ENCODE measurements at places on chromosomes 1 and 21.
A peak's percentile ranks its signal among the peaks of the same experiment; 100 is the strongest.

DNA sequence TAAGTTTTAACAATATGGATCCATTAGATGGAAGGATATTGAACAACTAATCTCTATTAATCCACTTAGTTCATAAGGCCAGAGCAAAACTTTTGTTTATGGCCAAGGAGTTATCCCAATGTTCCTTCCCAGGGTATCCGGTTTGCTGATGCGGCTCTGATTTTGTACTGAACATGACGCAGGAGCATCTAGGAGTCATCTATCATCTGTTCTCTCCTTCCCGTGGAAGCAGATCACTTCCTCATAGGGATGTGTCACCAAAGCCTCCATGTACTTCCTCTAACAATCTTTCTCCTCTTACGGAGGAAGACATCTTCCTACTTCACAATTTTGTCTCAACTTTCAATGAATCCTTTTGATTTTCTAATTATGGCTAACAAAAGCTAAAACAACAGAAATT, 206.6 kb downstream of the APP start:
- no peak for DNase-seq

DNA sequence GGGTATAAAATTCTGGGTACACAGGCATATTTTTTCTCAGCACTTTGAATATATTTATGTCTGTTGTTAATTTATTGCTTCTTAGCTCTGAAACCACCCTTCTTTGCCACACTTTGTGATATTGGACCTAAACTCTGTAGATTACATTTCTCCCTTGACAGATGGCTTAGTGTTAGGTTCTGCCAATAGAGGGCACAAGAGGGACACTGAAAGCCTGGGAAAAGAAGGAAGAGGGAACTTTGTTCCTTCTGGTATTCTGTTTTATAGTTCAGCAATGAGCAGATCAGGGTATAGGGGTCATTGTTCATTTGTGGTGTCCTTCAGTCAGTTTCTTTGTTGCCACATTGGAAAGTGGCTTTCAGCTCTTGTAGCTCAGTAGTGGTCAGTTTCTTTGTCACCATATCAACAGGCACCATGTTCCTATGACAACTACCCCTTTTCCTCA, 423.5 kb upstream of the PROX1 start:
- DNase-seq, result peak; percentile 17

- DNase-seq, result no peak
These were observed 48.1 kb upstream of the CSF3R start for GRCh38 chr1:36530791-36531190.

DNA sequence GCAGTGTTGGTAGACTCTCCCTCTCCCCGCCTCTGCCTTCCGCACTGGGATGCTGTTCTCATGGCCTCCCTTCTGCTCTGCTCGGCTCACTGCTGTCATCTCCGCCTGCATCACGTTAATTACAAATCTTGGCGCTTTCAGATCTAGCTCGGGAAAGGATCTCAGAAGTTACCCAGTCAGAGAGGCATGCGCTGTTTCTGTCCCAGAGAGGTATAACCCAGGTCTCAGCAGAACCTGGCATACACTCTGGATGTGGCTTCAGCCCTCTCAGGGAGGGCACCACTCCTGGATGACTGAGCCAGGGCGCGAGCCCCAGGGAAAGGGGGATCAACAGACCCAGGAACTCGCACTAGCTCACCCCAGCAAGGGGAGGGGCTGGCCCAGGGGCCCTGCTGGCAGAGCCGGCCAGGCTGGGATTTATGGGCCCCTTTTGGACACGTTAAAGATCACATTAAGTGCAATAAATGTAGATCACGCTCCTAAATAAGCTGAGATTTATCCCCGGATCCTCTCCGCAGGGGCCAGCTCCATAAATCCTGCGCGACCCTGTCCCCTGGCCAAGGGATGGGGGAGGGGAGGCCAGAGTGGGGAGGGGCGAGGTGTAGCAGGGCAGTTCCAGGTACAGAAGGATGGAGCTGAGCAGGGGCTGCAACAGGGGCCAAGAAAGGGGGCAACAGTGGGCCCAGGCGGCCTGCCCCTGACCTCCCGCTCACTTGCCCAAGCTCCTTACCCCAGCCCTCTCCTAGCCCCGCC, 101.3 kb upstream of the ZBTB40 start:
- no peak for DNase-seq

GRCh38 chr21:15857740-15858139, 128.0 kb downstream of the USP25 start:
- DNase-seq, result no peak

- no peak for DNase-seq
These were observed 93.8 kb upstream of the PRDX6 start for GRCh38 chr1:173383351-173383750.

- no peak for DNase-seq
These were observed 25.8 kb upstream of the EVA1B start for GRCh38 chr1:36349241-36349671.

GRCh38 chr21:35326677-35327076, 277.6 kb upstream of the RUNX1 start:
- DNase-seq, result no peak

DNA sequence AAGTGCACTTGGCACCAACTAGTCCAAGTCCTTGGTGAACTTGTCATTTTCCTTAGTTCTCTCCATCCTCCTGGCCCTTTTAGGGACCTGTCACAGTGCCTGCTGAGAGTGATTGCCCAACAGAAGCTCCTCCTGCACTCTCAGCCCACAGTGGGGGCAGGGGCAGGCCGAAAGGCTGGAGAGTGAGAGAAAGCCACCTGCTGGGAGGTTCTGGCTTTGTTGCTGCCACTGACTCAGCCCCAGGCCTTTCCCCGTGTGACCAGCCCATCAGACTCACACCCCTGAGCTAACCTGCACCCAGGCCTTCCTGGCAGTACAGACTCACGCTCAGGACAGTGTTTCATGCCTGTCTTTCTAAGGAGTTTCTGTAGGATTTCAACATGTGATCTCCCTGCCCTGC, 17.1 kb upstream of the PROK1 start:
- DNase-seq, result peak; percentile 80

Measured in hematopoietic multipotent progenitor cell treated with erythropoietin and hydrocortisone succinate and interleukin-3 and kit ligand, for 4 days (in vitro differentiated cells).